Frontal cortex (tissue), 4 donors: ENCODE measurements at places on chromosomes 12 and 14. TPM values are rescaled to one million over a fixed set of nuclear protein-coding genes. Genes with fewer than 3 reads are reported as not detected.

Gene DEPDC4
- 2.4 TPM for total RNA-seq

Gene PRH2
- total RNA-seq: not detected

Gene VWF
- 8.2 TPM for total RNA-seq

Gene SPX
- total RNA-seq: 0.41 TPM

Gene MIPOL1
- 33.8 TPM for total RNA-seq

Gene MYF6
- total RNA-seq: 1.6 TPM

Gene FITM1
- total RNA-seq: 0.41 TPM

Gene NEUROD4
- 2.9 TPM for total RNA-seq

Gene RERGL
- 2.0 TPM for total RNA-seq

Gene ACTR6
- 53.0 TPM for total RNA-seq

Gene KCNH5
- total RNA-seq: 24.5 TPM

Gene DIO2
- 21.2 TPM for total RNA-seq

Gene TDP1
- total RNA-seq: 37.1 TPM

Gene SMCO3
- 0.41 TPM for total RNA-seq

Gene MYH6
- total RNA-seq: not detected

Gene KRT83
- not detected for total RNA-seq

Gene PPM1H
- total RNA-seq: 11.8 TPM

Gene RGS6
- 4.9 TPM for total RNA-seq

Gene EIF5
- 129 TPM for total RNA-seq

Gene LAG3
- under 0.01 TPM for total RNA-seq

Gene ATF1
- total RNA-seq: 26.5 TPM

Gene DCN
- total RNA-seq: 41.6 TPM

Gene FAM222A
- 2.9 TPM for total RNA-seq

Gene PRIMA1
- under 0.01 TPM for total RNA-seq

Gene CPNE6
- total RNA-seq: 35.5 TPM

Gene CLEC1B
- not detected for total RNA-seq

Gene KRT77
- total RNA-seq: not detected

Gene KRT4
- not detected for total RNA-seq

Gene ARMH4
- total RNA-seq: 54.2 TPM

Gene GPR68
- 4.9 TPM for total RNA-seq

Gene SLC25A21
- total RNA-seq: 6.1 TPM

Gene BHLHE41
- 0.41 TPM for total RNA-seq

Gene PPM1A
- total RNA-seq: 67.3 TPM

Gene LRP6
- total RNA-seq: 68.5 TPM
